Fibroblast of skin of scalp (primary cell): ENCODE measurements at places on chromosomes 5 and 9.

- DNase-seq: no peak
These were observed 263.5 kb downstream of the TMEM38B start for GRCh38 chr9:105957830-105958229.

DNA sequence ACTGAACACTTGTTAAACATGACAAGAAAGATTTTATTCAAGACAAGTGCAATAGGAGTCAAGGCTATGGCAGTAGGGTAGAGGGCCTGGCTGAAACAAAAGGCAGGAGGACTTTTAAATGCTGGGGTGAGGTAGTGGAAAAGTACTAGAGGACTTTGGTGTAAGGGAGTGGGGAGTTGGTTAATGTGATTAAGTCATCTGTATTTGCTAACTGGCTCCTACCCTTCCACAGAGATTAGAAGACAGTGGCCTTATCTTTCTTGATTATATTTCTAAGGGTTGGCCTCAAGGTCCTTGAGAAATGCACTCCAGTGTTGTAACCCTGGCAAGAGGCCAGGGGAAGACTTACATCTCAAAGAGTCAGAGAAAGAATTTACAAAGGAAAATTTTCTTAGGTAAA lies 160.2 kb upstream of the FTMT start:
- DNase-seq: peak; percentile 5

GRCh38 chr9:91835216-91835615 lies 114.8 kb downstream of the ROR2 start:
- DNase-seq: no peak

GRCh38 chr9:32955655-32956478 lies 45.6 kb downstream of the APTX start:
- no peak for DNase-seq

DNA sequence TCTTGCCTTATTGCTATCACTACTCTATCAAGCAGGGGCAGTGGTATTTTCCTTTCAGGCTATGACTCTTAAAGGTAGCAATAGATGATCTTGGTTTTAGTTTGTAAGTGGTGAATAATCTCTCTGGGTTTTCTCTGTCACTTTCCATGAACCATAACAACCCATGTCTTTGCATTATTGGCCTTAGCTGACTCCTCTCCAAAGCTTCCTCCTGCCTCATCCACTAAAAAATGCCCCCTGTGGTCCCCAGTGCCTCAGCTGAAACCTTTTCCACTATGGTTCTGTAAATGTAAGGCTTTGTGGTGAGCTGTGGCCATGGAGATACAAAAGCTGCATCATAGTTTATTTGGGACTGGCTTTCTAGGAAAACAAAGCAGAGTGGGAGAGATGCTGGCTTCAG lies 128.8 kb downstream of the GPBP1 start:
- DNase-seq: peak; percentile 79

- peak; percentile 84 for DNase-seq
These were observed 246.5 kb downstream of the SYK start for GRCh38 chr9:91047993-91048607.
